A673 (cell line): ENCODE measurements at places on chromosomes 3 and 15. TPM values are rescaled to one million over a fixed set of nuclear protein-coding genes. Genes with fewer than 3 reads are reported as not detected.

The PLSCR2 gene
- not detected in 2 replicates for total RNA-seq

The LINGO1 gene
- 93.7 and 111 TPM in 2 replicates for total RNA-seq

The LRRC15 gene
- total RNA-seq = not detected in 2 replicates

The KATNBL1 gene
- 53.2 and 55.1 TPM in 2 replicates for total RNA-seq

The ACTRT3 gene
- total RNA-seq = 1.3 and 2.3 TPM in 2 replicates

The GPR15 gene
- total RNA-seq = not detected in 2 replicates

The GPR87 gene
- not detected in 2 replicates for total RNA-seq

The MYL3 gene
- total RNA-seq = not detected in 2 replicates

The HCN4 gene
- 0.07 and 0.09 TPM in 2 replicates for total RNA-seq

The KLHL6 gene
- total RNA-seq = not detected in 2 replicates

The CCR5 gene
- total RNA-seq = not detected in 2 replicates

The CPLX3 gene
- total RNA-seq = 0.17 and 0.28 TPM in 2 replicates

The ZNF639 gene
- 46.8 and 47.4 TPM in 2 replicates for total RNA-seq

The CRELD1 gene
- 13.2 and 20.3 TPM in 2 replicates for total RNA-seq

The DUOXA2 gene
- not detected in 2 replicates for total RNA-seq

The ADAMTS9 gene
- total RNA-seq = 0.26 TPM in 2 replicates

The KBTBD13 gene
- not detected in 2 replicates for total RNA-seq

The GOLGA8G gene
- not detected in 2 replicates for total RNA-seq

The CPA3 gene
- total RNA-seq = not detected in 2 replicates

The FYTTD1 gene
- 89.7 and 93.8 TPM in 2 replicates for total RNA-seq

The UQCC5 gene
- total RNA-seq = 10.3 and 14.4 TPM in 2 replicates

The TGM4 gene
- 0.09 TPM in 1 of 2 replicates, not detected in the other for total RNA-seq

The TRH gene
- total RNA-seq = not detected in 2 replicates

The SLC12A1 gene
- not detected in 2 replicates for total RNA-seq

The GASK1A gene
- 1.4 and 1.9 TPM in 2 replicates for total RNA-seq

The PROS1 gene
- total RNA-seq = 9.2 TPM in 2 replicates

The GRM7 gene
- total RNA-seq = not detected in 2 replicates

The OGG1 gene
- total RNA-seq = 48.8 and 60.2 TPM in 2 replicates

The EFL1 gene
- total RNA-seq = 21.9 and 26.1 TPM in 2 replicates

The RPL39L gene
- total RNA-seq = 35.3 and 43.2 TPM in 2 replicates

The TIMP4 gene
- total RNA-seq = 10.2 and 13.3 TPM in 2 replicates

The FEZF2 gene
- not detected in 2 replicates for total RNA-seq

The ARF4 gene
- 70.8 and 82.2 TPM in 2 replicates for total RNA-seq

The GAP43 gene
- total RNA-seq = 31.6 and 42.0 TPM in 2 replicates

The GHSR gene
- not detected in 2 replicates for total RNA-seq

The GOLGA8A gene
- 55.0 and 65.6 TPM in 2 replicates for total RNA-seq

The ITIH1 gene
- total RNA-seq = not detected in 2 replicates

The MRPL3 gene
- 137 TPM in 2 replicates for total RNA-seq

The HGD gene
- 0.28 and 0.42 TPM in 2 replicates for total RNA-seq

The CAPN3 gene
- total RNA-seq = 0.54 and 0.55 TPM in 2 replicates

The RASL12 gene
- total RNA-seq = 0.69 and 1.2 TPM in 2 replicates

The CD200 gene
- total RNA-seq = not detected in 2 replicates

The CDAN1 gene
- total RNA-seq = 26.9 and 29.5 TPM in 2 replicates

The HOMER2 gene
- total RNA-seq = 4.6 and 6.7 TPM in 2 replicates

The NRG4 gene
- total RNA-seq = not detected in 2 replicates

The PCLAF gene
- total RNA-seq = 138 TPM in 2 replicates

The ARL14 gene
- total RNA-seq = not detected in 2 replicates

The FETUB gene
- not detected in 2 replicates for total RNA-seq

The SEMA6D gene
- 10.9 and 11.0 TPM in 2 replicates for total RNA-seq

The CHRD gene
- 0.06 and 0.57 TPM in 2 replicates for total RNA-seq
